ENCODE measurements at places on chromosomes 7 and 10.

- DNase-seq: no peak
Observed at GRCh38 chr7:41333511-41333910, 369.4 kb downstream of the INHBA start.

GRCh38 chr7:130521258-130521951, 29.5 kb downstream of the MEST start:
- DNase-seq: no peak

DNA sequence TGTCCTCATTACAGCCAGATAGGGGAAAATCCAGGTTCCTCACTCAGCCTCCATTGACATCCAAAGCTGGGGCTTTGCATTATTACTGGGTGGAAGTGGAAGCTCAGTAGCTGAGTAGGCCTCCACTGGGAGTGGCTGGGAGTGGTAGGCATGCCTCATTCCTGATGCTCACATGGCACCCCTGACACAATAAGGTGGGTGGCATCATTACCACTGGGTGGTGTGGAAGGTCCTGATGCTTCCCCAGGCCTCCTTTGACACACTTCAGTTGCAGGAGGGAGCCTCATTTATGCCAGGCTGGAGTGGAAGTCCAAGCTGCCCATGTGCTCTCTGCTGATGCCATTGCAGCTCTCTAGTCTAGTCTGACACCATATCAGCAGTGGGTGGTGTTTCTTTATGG, 48.2 kb upstream of the GPR141 start:
- no peak for DNase-seq

DNA sequence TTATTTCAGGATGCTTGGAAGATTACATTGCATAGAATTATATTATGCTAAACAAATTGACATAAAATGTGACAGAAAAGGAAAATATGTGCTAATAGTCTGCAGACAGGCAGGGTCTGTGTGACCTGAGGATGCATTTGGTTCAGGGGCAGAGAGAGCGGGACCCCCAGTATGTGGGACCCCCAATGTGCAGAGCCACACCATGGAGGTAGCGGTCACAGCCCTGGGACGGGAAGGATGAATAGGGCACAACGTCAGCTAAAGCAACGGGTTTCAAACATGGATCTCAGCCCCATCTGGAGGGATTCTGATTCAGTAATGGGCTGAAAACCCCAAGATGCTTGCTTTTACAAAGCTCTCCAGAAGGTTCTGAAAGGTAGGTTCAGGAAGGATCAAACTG, 251.8 kb upstream of the ADARB2 start:
- DNase-seq: no peak

GRCh38 chr10:54799506-54799905, 1.5 kb downstream of the PCDH15 start:
- no peak for DNase-seq

DNA sequence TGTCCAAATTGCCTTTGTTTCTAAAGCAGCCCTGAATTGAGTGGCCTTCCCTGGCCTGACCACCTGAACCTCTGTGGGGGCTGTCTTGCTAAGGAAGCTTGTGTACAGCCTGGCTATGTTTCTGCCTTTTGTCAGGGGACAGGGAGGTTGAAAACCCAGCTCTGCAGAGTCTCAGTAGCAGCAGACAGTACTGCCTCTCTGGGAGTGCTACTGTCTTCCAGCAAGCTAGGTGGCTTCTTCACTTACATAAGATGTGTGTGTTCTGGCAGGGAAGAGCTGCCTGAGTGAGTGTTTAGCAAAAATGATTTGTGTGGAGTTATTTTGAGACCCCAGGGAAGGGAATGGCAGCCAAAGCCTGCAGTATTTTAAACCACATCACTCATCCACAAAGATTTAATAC, 57.4 kb downstream of the LRRC4 start:
- no peak for DNase-seq

- no peak for DNase-seq
Observed at GRCh38 chr7:117017702-117018266, 64.5 kb downstream of the ST7 start.
